ENCODE measurements at places on chromosomes 5 and 9.
A peak's percentile ranks its signal among the peaks of the same experiment; 100 is the strongest.

DNA sequence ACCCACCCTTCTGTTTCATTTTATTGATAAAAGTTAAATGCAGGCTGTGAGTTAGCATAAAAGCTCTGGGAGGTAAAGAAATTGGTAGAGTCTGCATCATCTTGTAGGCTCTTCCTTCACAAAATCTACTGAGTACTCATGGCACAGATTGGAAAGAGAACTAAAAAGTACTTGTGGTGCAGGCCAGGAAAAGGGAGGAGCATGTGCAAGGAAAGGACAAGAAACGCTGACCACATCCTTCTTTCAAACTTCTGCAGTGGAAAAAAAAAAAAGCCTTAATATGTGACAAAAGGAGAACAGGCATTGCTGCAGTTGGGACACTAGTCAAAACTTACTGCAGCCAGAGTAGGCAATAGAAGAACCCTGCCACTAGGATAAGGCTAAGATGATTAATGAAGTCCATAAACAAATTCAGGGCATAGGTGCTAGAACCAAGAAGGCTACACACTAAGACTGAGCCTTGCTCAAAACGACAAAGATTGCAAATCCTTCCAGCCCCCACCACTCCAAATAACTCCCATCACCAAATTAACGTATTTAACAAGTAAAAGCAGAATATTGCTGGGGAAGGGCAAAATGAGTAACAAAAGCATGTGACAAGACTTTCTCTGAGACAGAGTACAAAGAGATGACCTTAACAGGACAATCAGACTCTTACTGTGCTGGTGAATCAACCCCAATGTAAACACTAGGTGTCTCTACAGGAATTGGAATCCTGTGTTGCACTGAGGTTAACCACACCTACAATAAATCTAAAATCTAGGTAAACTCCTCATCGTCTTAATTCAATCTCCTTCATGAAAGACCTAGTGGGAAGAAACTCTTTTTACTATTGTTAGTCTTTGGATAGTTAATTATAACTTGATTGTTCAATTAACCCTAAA is 1024.8 kb downstream of the TLE1 start:
- no peak for DNase-seq

- DNase-seq, result no peak
Measured at GRCh38 chr5:14339468-14339867, 196.3 kb downstream of the TRIO start.

DNA sequence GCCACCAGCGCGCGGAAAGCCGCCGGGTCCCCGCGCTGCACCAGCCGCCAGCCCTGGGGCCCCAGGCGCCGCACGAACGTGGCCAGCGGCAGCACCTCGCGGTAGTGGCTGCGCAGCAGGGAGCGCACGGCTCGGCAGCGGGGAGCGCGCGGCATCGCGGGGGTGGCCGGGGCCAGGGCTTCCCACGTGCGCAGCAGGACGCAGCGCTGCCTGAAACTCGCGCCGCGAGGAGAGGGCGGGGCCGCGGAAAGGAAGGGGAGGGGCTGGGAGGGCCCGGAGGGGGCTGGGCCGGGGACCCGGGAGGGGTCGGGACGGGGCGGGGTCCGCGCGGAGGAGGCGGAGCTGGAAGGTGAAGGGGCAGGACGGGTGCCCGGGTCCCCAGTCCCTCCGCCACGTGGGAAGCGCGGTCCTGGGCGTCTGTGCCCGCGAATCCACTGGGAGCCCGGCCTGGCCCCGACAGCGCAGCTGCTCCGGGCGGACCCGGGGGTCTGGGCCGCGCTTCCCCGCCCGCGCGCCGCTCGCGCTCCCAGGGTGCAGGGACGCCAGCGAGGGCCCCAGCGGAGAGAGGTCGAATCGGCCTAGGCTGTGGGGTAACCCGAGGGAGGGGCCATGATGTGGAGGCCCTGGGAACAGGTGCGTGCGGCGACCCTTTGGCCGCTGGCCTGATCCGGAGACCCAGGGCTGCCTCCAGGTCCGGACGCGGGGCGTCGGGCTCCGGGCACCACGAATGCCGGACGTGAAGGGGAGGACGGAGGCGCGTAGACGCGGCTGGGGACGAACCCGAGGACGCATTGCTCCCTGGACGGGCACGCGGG is at the start of gene TERT:
Gene TERT, minus strand, starts transcription at position 234 of the 815 bp plus-strand sequence. Its CDS starts 79 bp downstream, at position 155.
- DNase-seq, result peak; percentile 81

DNA sequence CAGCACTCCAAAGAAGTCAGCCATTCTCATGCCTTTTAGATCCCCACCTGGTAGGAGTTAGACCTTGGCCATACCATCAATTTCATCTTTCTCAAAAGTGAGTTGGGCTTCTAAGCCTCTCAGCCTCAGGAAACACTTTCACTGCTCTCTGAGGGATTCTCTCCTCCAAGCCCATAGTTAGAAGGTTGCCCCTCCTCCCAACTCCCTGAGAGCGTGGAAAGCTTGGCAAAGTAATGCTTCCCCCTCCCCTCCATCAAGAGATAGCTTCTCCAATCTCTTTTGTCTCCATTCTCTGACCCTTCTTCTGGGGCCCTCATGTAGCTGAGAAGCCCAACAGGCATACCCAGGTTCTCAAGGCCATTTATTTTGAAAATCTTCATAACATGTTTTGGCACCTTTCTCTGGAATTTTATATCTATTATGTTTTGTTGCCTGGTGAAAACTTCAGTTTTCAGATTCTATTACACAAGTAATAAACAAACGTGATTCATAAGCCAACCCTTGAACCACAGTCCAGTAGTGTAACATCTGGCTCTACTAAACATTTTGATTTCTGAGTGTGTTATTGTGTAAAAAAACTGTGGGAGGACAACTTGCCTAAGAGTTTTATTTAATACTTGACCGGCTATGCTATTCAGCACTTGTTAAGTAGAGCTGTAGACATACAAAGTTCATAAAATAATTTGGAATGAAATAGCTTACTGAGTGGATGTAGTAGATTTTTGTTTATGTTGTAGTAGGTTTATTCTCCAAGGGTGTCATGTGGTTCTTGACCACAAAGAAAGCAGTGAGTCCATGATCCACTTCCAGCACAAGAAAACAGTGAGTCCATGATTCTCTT is 17.1 kb downstream of the LVRN start:
- DNase-seq, result no peak

DNA sequence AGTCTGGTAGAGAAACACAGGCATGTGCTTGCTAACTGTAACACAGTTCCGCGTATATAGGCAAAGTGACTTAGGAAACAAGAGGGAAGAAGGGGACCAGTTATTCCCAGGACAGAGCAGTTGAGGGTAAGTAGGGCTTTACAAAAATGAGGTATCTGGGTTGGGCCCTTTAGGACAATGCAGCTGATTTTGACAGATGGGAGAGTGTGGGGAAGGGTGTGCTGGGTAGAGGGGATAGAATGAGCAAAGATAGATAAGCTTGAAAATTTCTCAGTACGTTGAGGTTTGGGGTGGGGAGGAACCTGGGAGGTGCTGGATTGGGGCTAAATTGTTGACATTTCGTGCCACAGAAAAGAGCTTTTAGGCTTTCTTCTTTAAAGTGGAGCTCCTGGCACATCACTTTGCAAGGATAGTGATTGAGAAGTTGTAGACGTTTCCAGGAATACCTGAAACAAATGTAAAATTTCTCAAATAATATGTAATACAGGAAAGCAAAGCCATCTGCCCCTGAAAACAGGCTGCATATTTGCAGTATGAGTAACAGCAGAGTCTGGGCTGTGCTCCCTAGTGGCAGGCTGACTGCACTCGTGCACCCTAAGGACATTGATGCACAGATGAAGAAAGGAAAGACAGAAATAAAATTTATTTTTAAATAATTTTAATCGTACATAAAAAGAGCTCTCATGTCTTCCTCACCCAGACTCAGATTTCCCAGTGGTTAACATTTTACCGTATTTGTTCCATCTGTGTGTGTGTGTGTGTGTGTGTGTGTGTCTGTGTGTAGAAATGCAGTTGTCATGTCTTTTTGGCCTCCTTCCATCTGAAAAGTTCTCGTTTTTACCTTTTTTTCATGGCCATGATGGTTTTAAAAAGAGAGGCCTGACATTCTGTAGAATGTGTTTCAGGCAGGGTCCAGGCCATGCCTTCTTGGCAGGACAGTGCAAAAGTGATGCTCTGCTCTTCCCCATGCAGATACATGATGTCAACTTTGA is 144.9 kb upstream of the DMRT1 start:
- DNase-seq, result no peak

DNA sequence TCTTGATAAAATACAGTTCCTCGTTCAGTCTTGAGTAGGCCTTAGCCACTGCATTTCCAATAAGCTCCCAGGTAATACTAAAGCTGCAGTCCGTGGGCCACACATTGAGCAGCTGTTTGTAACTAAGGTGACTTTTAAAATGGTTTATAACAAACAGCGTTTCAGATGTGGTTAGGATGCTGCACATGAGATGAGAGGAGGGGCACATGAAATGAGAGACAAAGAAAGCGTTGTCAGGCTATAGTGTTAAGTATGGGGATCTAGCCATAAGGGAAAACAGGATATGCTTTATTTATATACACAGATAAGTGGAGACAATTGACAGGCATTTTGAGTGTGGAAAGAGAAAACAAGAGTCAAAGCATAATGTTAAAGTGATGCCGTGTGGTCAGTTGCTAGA is 89.9 kb downstream of the PAM start:
- DNase-seq, result no peak

GRCh38 chr5:130126746-130127145 is 222.5 kb downstream of the CHSY3 start:
- no peak for DNase-seq

DNA sequence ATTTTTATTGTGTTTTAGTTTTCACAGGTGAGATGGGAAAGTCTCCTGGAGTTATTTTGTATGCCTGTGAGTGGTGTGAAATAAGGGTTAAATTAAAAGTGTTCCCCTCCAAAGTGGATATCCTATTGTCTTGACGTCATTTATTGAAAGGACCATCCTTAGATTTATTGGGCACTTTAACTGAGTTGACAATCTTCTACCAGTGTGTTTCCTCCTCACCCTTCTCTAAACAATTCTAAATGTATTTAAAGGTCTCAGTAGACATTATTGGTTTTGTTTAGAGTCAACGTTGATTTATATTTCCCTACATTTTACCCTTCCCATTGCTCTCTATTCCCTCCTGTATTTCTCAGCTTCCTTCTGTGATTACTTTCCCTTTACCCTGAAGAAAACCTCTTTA is 40.8 kb downstream of the PRRC1 start:
- no peak for DNase-seq

GRCh38 chr9:133449760-133450159 is 10.0 kb upstream of the CACFD1 start:
- DNase-seq, result no peak

DNA sequence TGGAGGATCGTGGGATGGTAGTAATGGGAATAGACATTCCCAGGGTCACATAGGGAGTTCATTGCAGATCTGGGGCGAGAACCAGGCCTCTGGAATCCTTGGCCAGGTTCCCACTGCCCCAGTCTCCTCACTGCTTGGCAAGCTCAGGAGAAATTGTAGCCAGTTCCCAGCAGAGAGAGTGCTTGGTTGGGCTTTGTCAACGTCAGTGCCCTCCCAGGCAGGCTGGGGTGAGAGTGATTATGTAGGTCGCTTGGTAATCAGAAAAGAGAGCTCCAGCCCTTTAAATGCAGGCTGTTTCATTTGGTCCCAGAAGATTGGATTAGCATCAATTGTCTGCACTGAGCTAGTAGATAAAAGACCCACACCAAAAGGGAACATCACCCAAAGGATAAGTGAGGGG is 51.8 kb upstream of the GALNT10 start:
- DNase-seq, result no peak

- no peak for DNase-seq
Measured at GRCh38 chr5:75610201-75610600, 1.1 kb upstream of the ANKDD1B start.

Data from activated naive CD4-positive, alpha-beta T cell treated with Interleukin-2 at 50 U/mL for 16 hours (primary cell).